ENCODE measurements at places on chromosomes 6 and 20.

DNA sequence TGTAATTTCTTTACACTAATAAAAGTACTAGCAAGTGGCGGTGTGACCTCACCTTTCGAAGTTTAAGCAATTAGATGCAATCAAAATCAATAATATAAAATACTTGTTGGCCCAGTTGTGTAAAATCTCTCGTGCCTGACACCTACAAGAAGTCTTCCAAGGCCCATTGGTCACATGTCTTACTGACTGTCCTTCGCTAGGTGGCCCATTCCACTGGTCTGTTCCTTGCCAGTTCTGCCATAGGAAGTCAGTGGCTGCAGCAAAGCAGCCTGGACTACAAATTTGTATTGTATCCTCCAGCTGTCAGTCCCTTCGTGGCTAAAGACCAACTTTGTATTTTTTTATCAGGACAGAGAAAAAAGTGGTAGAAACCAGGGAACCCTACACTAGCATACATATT lies 61.8 kb downstream of the CYB5R4 start:
- no peak for DNase-seq

DNA sequence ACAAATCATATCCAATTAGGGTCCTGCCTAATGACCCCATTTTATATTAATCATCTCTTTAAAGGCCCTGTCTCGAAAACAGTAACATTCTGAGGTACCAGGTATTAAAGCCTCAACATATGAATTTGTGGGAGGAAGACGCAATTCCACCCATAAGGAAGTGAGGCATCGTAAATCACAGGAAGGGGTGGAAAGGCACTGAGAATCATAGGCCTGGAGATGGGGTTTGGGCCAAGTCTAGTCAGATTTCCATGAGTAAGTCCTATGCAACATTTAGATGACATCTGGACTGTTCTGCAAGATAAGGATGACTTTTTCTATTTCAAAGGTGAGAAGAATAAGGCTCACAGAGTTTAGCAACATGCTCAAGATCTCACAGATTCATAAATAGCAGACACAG lies 534.0 kb downstream of the KHDRBS2 start:
- no peak for DNase-seq

GRCh38 chr6:106056060-106056745 lies 29.9 kb upstream of the PRDM1 start:
- DNase-seq, result no peak

DNA sequence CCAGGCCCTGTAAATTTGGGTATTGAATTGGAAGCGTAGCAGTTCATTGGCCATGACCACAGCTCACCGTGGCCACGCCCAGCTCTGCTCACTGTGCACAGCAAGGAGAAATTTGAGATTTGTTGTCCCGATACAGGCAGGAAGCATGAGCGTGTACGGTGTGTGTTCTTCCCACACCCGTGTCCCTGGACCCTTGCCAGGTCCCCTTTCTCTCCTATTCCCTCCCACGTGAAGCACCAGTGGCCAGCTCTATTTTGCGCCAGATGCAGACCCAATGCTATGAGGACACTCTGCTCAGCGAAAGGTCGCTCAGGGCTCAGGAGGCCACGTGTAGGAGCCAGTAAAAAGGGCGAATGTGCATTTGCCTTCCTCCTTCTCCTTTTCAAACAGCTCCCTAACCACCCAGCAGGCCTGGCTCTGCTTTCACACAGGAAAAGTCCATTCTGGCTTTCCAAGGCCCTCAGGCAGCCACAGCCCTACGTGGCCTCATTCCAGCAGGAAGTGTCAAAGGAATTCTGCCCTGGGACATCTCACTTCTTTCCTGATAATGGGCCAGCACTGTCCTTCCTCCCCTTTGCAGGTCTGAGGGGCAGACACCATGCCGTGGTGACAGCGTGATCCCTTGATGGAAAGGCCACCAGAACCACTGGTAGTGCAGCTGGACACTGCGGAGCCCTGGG lies 499.2 kb upstream of the CDH4 start:
- DNase-seq, result no peak

GRCh38 chr6:134553936-134554335 lies 236.0 kb upstream of the SGK1 start:
- DNase-seq, result no peak

GRCh38 chr6:142829556-142829955 lies 115.4 kb downstream of the HIVEP2 start:
- DNase-seq, result no peak

GRCh38 chr20:60186412-60186811 lies 228.2 kb downstream of the CDH26 start:
- no peak for DNase-seq

- no peak for DNase-seq
Observed at GRCh38 chr6:154252678-154253077, 103.9 kb downstream of the IPCEF1 start.

DNA sequence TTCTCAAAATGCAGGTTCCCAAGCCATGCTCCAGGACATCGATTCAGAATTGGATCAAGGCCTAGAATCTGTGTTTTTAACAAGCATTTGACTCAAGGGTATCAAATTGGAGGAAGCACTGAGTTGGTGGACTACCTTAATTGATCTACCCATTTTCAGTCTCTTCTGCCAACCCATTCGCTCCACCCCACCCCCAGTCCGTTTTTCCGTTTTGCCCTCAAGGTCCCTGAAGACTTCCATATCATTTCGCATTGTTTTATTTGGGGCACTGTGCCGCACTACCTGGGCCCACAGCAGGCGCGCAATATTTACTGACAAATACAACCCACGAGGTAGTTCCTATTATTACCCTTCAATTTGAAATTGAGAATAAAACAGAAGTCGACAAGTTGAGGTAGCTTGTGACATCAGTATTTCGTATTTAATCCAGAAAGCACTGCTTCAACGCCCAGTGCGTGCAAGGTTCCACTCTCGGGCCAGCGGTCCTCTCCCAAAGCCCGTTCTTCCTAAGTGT lies 557 bp upstream of the DHX35 start:
- no peak for DNase-seq

GRCh38 chr6:145318952-145319351 lies 416.4 kb downstream of the EPM2A start:
- no peak for DNase-seq

- DNase-seq, result no peak
Observed at GRCh38 chr6:170545405-170545804, 7.7 kb downstream of the PSMB1 start.

- DNase-seq, result no peak
Observed at GRCh38 chr6:137659871-137660270, 165.7 kb upstream of the OLIG3 start.

- no peak for DNase-seq
Observed at GRCh38 chr6:20540683-20541082, 6.4 kb downstream of the CDKAL1 start.

DNA sequence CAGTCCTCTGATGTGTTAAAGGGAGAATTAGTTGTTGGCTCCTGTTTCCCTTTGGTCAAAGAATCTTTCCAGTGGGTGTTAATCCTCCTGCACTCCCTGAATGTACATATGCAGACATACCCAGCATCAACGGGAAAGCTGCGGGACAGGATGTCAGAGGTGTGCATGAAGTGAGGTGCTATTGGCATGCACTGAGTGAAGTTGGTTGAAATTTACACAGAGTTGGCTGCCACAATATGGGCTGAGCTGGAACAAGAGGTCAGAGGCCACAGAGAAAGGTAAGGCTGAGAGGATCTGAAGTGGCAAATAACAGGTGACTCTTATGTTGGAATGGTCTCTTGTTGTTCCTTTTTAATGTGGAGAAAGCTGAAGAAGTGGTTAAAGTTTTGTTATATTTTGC lies 82.7 kb upstream of the AKIRIN2 start:
- DNase-seq, result no peak

GRCh38 chr6:19159089-19159488 lies 678.1 kb upstream of the ID4 start:
- DNase-seq, result no peak

DNA sequence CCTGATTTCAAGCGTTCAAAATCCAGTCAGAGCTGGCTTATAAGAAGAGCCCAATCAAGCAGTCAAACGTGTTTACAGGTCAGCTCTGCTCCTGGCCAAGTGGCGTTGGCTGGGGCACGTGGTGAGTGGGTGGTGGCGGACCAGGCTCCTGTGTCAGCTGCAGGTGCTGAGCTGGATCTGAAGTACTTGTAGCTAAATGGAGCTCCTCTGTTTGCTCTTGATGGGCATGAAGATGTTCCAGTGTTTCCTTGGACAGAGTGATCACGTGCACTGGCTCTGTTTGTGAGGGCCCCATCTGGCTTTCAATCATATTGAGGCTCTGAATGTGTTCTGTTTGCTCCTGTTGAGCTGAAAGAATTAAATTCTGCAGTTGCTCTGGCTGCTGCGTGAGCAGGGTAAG lies 10.2 kb upstream of the MICAL1 start:
- no peak for DNase-seq

DNA sequence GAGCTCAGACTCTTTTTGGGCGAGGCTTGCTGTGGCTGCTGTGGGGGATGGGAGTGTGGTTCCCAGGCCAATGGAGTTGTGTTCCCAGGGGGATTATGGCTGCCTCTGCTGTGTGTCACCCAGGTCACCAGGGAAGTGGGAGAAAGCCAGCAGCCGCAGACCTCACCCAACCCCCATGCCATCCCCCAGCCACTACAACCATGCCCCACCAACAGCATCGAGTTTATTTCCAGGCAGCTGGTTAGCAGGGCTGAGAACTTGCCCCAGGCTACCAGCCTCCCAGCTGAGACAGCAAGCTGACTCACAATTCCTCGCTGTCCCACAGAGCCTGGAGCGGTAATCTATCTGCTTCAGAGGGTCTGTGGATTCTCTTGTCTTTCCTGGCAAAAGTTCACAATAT lies 331.7 kb downstream of the FRK start:
- DNase-seq, result no peak

DNA sequence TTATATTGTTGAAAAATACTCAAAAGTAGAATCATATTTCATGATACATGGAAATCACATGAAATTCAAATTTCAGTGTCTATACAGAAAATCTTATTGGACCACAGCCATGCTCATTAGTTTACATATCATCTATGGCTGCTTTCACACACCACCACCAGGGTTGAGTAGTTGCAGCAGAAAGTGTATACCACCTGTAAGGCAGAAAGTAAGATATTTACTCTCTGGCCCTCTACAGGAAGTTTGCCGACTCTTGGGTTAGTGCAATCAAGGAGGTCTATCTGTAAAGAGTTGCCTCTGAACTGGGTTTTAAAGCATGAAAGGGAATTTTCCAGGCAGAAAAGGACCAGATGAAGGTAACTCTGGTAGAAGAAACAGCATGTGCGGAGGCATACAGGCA lies 432.3 kb downstream of the DHX35 start:
- DNase-seq, result no peak

- no peak for DNase-seq
Observed at GRCh38 chr20:40410028-40410427, 279.0 kb downstream of the MAFB start.

DNA sequence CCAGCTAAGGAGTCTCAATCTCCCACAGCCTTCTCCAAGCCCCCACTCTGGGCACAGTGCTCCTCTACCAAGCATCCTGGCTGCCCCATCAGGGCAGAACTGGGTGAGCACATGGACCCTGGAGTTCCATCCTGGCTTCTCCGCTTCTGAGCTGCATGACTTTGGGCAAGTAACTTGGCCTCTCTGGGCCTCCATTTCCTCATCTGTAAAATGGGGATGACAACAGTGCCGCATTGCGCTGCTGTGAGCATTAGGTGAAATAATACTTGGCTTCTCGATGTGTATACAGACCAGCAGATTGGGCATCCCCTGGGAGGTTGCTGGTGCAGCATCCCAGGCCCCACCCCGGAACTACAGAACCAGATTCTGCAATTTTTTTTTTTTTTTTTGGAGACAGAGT lies 8.3 kb upstream of the RIPOR3 start:
- no peak for DNase-seq

GRCh38 chr6:147463651-147464050 lies 44.8 kb upstream of the SAMD5 start:
- no peak for DNase-seq

DNA sequence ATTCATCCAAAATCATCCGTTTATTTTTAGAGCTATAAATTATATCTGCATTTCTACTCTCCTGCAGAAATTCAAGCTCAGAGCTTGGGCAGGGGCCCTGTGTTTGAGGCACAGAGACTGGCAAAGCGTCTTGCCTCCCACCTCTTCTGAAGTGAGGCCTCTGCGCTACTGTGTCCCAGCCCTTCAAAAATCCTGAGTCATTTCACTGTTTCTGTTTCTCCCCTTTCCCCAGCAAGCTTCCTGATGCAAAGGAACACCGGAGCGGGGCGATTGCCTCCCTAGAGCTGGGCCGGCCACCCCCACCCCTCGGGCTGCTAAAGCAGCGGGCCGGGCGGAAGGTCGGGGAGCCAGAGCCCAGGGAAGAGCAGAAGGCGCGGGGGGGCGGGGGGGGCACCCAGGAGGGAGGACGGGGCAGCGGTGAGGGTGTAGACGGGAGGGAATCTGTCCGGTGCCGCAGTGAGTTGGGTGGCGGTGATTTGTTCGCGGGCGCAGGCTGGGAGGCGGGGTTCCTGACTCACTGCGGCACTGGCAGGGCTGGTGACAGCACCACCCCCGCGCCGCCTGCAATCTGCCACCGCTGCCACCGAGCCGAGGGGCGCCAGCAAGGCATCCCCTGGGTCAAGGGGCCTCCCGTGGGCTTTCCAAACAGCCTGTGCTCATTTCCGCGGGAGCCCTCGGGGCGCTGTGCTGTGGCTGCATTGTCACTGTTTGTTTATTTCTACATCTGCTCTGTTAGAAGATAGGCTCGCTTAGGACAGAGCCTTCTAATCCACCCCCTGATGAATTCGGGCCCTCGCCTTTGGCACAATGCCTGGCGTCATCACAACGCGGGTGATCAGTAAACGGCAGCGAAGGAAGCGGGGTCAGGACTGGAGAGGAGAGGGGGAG lies 46.5 kb upstream of the SNAP25 start:
- DNase-seq, result no peak

Data from brain pericyte (primary cell).